Calu3 (cell line): ENCODE measurements at places on chromosomes 12 and 14. TPM values are rescaled to one million over a fixed set of nuclear protein-coding genes. Genes with fewer than 3 reads are reported as not detected.

KLHL33 gene
- not detected in 2 replicates for total RNA-seq

KRT78 gene
- 0.59 and 0.69 TPM in 2 replicates for total RNA-seq

YLPM1 gene
- 66.5 and 67.5 TPM in 2 replicates for total RNA-seq

ANO4 gene
- 1.3 and 1.9 TPM in 2 replicates for total RNA-seq

DNA sequence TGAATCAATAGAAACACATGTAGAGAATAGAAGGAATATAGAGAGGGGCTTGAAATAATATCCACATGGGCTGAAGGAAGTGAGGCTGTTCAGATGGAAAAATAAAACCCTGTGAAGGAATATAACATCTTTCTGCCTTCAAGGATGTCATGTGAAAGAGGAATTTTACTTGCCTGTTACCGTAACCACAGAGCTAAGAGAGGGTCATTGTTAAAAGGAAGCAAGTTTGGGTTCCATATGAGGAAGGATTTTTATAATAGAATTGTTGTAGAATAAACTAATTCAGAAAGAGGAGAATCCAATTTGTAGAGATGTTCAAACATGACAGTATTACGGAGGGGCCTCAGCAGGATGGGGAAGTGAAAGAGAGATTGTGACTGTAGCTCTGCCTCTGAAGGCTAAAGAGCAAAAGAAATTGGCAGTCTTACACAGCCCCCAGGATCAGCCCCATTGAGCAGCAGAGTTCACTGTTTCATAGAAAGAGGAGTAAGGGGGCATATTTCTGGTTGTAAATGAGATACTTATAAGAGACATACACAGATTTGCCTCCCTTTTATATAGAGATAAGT is 41.8 kb upstream of the PTPRR start:
- H3K4me1 ChIP-seq = no peaks in the 10 kb centered on the region
- no peak for DNase-seq

GRCh38 chr12:99444859-99445316 is 202.7 kb upstream of the GARIN6 start:
- H3K27ac ChIP-seq = no peak overlapping the region
- no peaks in the 10 kb centered on the region for H3K27me3 ChIP-seq
- H3K4me3 ChIP-seq = no peak overlapping the region
- DNase-seq = no peak
- H3K36me3 ChIP-seq = no peaks in the 10 kb centered on the region

GRCh38 chr12:27696864-27697564 is 767 bp downstream of the REP15 start:
- no peak overlapping the region for H3K27ac ChIP-seq
- H3K4me1 ChIP-seq = no peaks in the 10 kb centered on the region
- no peak overlapping the region for H3K4me3 ChIP-seq

DNA sequence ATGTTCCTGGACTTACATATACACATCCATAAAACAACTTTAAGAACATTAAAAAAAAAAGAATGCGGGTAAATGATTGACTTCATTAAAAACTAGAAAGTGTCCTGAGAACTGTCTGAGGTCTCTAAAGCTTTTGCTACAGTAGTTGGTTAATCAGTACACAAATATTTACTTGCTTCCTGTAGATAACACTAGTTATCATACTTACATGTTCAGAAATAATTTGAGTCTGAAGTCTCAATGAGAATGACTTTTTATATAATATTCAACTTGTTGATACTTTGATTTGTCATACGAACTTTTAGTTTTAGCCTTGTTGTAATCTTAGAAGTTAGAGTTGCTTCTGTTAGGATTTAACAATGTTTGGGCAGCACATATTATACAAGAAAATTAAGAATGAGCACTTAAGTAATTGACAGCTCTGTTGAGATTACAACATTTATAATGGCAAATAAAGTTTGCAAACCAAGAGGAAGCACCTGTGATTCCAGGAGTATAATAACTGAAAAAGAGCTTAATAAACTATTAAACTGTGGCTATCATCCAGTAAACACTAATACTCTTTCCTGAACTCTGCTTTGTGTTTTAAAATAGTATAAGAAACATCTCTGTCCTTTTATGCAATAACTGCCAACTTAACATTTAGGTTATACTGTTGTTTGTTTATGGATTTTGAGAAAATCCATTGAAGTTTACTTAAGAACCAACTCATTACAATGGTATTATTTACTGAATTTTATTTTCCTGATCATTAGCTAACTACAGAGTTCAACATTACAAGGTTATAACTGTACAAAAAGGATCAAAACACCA is 131.7 kb downstream of the MIPOL1 start:
- H3K36me3 ChIP-seq = no peaks in the 10 kb centered on the region
- no peaks in the 10 kb centered on the region for H3K27me3 ChIP-seq
- peaks cover 18% of the 10 kb centered on the region for H3K4me1 ChIP-seq
- peak overlapping the region; percentile 56 for H3K27ac ChIP-seq
- H3K4me3 ChIP-seq = peak overlapping the region; percentile 8

- no peak overlapping the region for H3K27ac ChIP-seq
- no peak for DNase-seq
- H3K4me3 ChIP-seq = no peak overlapping the region
- no peaks in the 10 kb centered on the region for H3K4me1 ChIP-seq
- H3K27me3 ChIP-seq = no peaks in the 10 kb centered on the region
Measured at GRCh38 chr12:102024765-102025164, 37.0 kb downstream of the WASHC3 start.
